Fibroblast of lung (primary cell): ENCODE measurements at places on chromosomes 6 and 20. TPM values are rescaled to one million over a fixed set of nuclear protein-coding genes. Genes with fewer than 3 reads are reported as not detected.

Gene DLK2
- 0.23 and 0.50 TPM in 2 replicates for polyA plus RNA-seq

Gene TRIM31
- not detected in 2 replicates for polyA plus RNA-seq

Gene PRICKLE4
- 0.08 and 0.19 TPM in 2 replicates for polyA plus RNA-seq

Gene CGA
- polyA plus RNA-seq = 0.09 and 0.18 TPM in 2 replicates

Gene COL20A1
- not detected in 2 replicates for polyA plus RNA-seq

Gene CDC5L
- polyA plus RNA-seq = 18.7 and 19.4 TPM in 2 replicates

Gene GATA5
- 0.02 and 0.08 TPM in 2 replicates for polyA plus RNA-seq

Gene COL19A1
- 0.01 TPM in 1 of 2 replicates, not detected in the other for polyA plus RNA-seq

Gene MYO6
- polyA plus RNA-seq = 15.8 and 16.9 TPM in 2 replicates

Gene ZBP1
- polyA plus RNA-seq = not detected in 2 replicates

Gene ADRM1
- polyA plus RNA-seq = 41.2 and 67.1 TPM in 2 replicates
